ENCODE measurements at places on chromosomes 4 and X.

GRCh38 chr4:128782076-128782715 lies 27.3 kb upstream of the JADE1 start:
- no peak for DNase-seq

DNA sequence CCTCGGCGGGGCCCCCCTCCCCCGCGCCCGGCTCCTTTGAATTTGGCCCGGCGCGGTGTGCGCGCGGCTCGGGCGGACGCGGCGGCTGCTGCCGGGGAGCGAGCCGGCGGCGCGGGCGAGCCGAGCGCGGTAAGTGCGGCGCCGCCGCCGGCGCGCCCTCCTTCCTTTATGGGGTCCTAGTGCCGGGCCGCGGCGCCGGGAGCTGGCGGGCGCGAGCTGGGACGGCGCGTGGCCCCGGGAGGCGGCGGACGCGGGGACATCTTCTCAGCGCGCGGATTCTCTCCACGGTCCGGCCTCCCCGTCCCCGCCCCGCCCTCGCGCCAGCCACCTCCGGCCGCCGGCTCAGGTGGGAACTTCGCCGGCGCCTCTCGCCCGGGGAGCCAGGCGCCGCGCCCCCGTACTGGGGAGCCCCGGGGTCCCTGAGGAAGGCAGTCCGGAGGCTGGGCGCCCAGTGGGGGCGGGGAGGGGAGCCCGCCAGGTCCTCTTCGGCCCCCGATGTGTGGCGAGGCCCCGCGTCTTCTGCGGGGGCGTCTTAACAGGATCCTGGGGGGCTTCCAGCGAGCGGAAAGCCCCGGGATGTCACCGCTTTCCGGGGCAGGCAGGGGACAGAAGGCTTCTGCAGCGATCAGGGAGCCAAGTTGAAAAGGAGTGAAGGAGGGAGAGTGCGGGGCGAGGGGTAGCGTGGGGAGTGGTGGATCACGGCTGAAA lies 98.4 kb upstream of the TENM3 start:
- DNase-seq, result peak; percentile 53

DNA sequence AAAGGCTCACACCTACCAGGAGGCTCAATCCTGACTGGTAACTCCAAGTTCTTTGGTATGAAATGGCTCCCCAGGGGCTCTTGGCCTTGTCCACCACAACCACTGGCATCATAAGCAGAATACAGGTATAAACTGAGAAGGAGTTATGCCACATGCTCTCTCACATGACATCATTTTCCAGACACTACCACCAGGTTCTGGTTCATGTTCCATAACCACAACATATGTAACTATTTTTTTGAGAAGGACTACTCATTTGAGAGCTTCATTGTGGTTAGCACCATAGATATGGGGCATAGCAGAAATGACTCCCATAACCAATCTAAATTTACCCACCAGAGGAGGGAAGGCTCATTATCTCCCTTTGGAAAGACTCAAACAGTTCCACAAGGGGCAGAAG lies 19.6 kb downstream of the PRDM5 start:
- no peak for DNase-seq

GRCh38 chr4:123535037-123535748 lies 138.6 kb downstream of the SPRY1 start:
- DNase-seq, result no peak

DNA sequence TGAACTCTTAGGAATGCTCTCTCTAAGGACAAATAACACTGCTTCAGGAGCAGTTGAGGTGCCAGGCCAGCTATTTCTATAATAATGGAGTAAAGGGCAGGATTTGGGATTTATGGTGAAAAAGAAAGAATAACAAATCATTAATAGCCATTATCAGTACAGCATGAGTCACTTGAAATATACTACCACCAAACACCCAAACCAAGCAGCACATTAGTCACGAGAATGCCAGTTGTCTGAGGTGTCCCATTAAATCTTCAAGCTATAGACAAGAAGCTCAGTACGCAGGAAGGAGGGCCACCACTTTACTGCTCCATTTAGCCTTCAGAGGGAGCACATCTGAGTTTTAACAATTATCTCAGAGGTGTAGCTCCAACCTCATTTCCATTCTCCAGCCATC lies 106.8 kb upstream of the MAGEA10 start:
- DNase-seq, result no peak

DNA sequence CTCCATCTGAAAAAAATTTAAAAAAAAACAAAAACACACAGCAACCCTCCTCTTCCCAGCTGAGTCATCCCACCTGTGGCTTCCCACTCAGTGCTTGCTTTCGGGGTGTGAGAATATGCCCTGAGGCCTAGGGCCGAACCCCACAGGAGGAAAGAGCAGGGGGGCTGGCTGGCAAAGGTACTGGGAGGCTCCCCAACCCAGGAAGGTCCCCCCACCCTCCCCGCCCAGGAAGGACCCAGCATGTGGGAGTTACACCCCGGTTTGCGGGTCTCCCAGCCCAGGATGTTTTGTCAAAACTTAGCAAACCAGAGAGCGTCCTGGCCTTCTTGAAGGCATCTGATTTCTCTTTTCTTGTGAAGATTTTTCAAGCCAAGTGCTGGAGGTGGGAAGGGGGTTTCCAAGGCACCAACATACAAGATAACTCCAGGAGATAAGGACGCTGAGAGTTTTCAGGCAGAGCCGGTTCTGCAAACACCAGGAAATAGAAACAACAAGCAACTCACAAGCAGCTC lies 25.7 kb upstream of the CSF2RA start:
- no peak for DNase-seq

- DNase-seq, result no peak
Measured at GRCh38 chrX:152819732-152820131, 10.8 kb downstream of the CETN2 start.

DNA sequence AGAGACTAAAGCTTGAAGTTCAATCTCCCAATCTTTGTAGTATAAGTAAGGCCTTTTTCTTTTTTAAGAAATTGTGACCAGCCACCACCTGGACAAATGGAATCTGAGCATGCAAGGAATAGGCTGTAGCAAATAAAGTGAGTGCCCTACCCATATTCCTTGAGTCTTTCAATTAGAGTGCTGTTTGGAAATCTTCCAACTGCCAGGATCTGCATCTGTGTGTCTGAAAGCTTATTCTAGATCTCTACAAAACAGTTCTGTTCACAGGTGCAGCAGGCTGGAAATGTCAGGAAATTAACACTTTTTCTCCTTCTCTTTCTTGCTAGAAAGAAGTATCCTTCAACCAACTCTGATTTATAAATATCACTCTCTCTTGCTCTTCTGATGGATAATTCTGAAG lies 76.7 kb upstream of the NDST3 start:
- no peak for DNase-seq

DNA sequence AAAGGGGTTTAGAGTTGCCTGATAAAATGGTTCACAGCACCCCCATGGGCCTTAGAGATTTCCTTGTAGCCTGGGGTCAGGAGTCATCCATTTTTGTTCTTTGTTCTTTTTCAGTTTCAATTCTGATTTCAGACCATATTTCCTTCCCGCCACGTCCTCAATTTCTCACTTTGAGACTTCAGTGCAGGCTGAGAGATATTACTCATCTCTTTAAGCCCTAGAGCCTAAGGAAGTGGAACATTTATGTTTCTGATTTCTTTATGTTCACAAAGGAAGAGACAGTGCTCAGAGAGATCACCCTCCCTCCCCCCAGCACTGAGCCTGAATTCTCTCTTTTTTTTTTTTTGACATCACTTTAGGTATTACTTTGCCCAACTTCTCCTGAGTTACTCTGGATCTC lies 56.3 kb downstream of the MSN start:
- DNase-seq, result no peak

GRCh38 chrX:68945603-68946228 lies 116.9 kb downstream of the EFNB1 start:
- peak; percentile 32 for DNase-seq

GRCh38 chr4:101000496-101000895 lies 346.8 kb downstream of the PPP3CA start:
- DNase-seq, result no peak

DNA sequence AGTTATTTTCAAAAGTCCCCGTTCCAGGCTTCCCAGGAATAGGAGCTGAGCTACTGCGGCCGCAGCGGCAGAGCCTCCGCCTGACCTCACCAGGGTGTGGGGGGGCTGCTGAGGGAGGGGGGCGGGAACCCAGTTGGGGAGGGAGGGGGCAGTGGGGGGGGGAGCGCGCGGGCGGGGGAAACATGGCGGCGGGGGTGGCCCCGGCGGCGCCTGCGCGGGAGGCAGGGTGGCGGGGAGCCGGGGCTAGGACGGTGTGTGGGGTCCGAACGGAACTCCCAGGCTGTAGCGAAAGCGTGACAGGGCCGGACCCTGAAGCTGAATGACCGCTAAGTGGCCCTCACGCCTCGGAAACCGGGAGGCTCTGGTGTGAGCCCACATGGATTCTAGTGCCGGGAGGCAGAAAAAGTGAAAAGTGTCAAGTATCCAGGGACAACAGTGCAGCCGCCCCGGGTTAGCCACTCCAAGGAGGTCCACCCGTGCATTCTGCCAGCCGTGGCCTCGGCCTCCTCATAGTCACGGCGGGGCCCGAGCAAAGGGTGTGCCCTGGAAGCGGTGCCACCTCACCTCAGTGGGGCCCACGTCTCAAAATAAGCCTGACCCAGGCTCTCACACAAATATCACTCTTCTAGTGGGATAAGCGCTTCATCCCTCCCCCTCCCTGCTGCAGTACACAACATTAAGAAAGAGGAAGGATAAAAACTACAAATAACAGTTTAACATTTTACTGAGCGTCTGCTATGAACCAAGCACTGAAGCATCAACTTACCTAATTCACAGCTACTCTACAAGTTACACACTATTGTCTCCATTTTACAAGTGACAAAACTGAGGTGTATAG lies at the start of gene KLHL13:
TSS of gene KLHL13 (minus strand) at position 98 of the 838 bp plus-strand sequence. CDS start 88,337 bp downstream, outside the sequence.
- peak; percentile 35 for DNase-seq

GRCh38 chr4:26287756-26288155 lies 33.1 kb upstream of the RBPJ start:
- no peak for DNase-seq

GRCh38 chr4:25524663-25525062 lies 131.0 kb upstream of the SLC34A2 start:
- DNase-seq, result no peak

DNA sequence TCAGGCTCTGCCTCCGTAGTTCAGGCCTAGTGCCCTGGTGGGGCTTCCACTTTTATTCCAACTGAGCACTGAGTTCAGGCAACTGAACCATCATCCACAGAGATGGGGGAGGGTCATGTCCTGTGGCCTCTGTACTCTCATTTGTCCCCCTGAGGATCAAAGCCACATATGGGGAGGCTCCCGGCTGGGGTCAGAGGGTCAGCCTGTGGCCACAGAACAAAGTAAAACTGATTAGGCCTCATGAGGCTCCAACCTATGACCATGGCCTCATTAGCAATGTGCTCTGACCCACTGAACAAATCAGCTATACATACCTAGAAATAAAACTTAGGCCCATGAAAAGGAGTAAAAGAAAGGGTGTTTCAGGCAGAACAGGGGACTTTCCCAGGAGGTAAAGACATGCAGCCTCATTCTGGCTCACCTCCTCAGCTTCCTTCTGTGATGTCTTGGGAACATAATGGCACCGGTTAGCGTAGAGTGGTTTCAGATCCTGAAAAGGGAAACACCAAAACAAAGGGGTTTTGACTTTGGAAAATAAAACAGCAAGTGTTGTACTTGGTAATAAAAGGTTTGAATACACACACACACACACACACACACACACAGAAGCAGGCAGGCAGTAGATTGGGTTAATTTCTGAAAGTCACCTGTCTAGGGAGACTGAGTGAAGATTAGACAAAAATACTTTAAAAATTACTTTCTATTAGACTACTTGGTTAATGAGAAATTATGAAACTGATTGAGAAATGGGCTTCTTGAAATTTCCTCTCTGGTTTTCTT lies 24.3 kb downstream of the TMEM255A start:
- no peak for DNase-seq

- no peak for DNase-seq
Measured at GRCh38 chrX:71151366-71151765, 6.7 kb downstream of the NLGN3 start.

DNA sequence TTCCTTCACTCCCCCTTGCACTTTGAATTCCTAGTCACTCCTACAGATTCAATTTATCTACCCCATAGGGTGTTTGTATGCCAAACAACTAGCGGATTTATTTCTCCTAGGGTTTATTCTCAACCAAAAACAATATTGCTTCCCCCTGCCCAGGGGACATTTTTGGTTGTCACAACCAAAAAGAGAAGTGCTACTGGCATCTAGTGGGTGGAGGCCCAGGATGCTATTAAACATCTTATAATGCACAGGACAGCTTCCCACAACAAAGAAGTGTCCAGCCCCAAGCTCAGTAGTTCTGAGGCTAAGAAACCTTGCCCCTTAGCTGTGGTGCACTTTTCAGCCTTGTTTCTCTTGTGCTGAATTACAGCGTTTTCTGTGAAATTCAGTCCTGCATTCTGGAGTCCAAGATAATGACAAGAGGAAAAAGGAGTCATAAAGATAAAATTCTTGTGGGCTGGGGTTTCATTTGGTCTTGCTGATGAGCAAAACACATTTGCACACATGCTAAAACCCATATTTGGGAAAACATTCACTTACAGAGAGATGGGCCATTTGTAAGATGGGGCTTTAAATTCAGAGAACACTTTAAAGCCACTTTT lies 11.2 kb upstream of the SYTL4 start:
- DNase-seq, result no peak

- no peak for DNase-seq
Measured at GRCh38 chrX:14094191-14094590, 64.5 kb upstream of the GEMIN8 start.

DNA sequence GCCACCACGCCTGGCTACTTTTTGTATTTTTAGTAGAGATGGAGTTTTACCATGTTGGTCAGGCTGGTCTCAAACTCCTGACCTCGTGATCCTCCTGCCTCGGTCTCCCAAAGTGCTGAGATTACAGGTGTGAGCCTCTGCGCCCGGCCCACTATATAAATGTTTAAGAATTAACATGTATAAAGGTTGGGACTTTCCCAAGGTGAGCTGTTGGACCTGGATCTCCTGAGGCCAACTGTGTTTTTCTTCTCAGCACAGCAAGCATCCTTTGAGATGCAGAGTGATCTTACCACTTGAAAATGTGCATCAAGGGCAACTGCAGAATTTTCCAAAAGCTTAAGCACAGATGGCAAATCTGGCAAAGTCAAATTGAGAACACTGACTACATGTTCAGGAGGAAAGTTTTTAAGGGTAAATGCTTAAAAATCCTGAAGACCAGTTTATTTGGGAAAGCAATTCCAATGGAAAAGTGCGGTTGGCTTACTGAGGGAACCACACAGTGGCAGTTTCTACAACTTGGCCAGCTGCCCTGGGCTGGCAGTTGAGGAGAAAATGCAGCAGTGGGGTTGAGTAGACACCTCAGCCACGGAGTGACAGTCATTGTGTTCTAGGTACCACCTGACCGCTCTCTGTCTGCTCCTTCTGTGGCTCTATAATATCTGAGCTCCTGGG lies 168.9 kb downstream of the CBR4 start:
- no peak for DNase-seq

All from glutamatergic neuron (in vitro differentiated cells).